Bone marrow (tissue), 2 donors: ENCODE measurements at places on chromosomes 3 and 15.

DNA sequence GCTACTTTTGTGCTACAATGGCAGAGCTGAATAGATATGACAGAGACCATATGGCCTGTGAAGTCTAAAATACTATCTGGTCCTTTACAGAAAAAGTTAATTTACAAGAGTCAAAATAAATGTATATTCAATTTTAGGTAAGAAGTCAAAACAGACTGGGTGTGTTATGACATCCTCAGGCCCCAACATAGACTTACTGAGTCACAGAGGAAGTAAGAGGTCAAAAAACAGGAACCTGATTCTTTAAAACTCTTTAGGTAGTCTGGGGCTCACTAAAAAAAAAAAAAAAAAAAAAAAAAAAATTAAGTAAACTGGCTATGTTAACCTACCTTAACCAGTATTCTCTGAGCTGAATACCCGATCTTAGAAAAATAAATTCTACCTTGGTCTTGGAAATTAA, 13.1 kb downstream of the DNAAF4 start:
- peak; percentile 52 for DNase-seq

- no peak for DNase-seq
Observed at GRCh38 chr3:162302983-162303624, 806.5 kb downstream of the OTOL1 start.

GRCh38 chr3:111035316-111035715, 36.3 kb upstream of the NECTIN3 start:
- no peak for DNase-seq

DNA sequence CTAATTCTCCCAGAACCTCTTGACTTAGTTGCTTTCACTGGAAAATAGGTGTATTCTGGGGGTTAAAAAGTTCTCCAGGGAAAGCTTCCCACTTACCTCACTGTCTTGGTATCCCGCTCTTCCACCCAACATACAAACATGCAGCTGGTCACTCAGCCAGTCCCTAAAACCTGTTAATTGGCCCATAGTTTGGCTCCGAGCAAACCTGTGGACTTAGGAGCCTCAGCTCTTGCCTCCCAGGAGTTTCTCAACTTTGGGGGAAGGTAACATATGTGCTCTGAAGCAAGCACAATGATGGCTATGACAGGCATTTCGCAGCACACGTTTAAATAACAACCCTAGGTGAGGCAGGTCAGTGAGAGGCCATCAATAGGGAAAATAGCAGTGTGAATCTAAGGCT, 25.8 kb upstream of the LRRFIP2 start:
- no peak for DNase-seq

DNA sequence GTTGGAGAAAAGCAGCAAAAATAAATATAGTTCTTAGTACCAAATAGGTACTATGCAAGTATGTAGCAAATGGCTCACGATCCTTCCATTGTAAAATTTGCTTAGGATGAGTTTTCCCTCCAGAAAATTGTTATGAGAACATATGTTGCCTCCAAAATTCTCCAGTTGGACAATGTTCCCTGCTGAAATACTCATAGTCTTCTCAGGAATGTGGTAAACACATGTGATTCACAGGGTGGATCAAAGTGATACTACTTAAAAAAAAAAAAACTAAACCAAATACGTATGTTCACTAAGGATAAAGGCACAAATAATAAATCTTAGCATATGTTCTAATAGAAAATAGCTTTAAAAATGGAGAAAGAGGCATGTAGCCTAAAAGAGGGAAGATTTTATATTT, 84.3 kb upstream of the ZNF385D start:
- no peak for DNase-seq

GRCh38 chr3:82236257-82236656, 474.8 kb upstream of the GBE1 start:
- DNase-seq = no peak

DNA sequence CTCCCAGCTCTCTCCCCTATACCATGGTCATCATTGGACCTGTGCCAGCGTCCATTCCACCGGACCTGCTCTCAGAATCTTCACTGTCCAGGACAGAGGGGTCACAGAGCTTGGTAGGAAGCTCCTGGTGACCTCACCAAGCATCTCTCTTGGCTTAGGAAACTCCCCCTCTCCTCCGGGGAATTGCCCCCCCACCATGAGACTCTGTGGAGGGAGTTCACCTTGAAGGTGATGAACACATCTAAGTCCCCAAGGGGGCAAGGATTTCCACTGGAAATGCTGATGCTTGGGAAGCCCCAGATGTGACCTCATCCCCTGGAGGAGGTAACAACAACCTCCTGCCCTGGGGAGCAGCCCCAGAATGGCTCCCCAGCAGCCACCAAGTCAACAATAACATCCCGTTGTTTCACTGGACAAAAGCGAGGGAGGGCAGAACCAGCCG, 3.2 kb downstream of the SEMA7A start:
- no peak for DNase-seq

DNA sequence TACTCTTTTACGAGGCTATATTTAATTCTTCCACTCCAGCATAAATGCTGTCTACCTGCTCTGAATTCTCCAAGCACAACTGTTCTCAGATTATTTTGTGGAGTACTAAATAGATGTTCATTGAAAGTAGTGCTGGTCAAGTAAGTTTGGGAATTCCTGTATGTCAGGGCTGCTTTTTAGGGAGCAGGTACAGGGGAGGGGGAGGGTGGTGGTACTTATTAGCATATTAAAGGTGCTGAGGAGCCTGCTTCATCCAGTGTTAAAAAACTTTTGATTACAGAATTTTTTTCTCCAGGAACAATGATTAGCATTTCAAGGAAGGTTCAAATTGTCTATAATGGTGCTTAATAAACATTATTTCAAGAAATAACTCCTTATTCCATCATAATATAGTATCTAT, 59.2 kb downstream of the PPM1L start:
- DNase-seq = no peak

GRCh38 chr3:184058029-184058428, 5.2 kb downstream of the HTR3C start:
- no peak for DNase-seq

- no peak for DNase-seq
Observed at GRCh38 chr3:52609316-52609815, 73.0 kb downstream of the UQCC5 start.

- no peak for DNase-seq
Observed at GRCh38 chr3:183551930-183552329, 3.6 kb downstream of the KLHL6 start.

DNA sequence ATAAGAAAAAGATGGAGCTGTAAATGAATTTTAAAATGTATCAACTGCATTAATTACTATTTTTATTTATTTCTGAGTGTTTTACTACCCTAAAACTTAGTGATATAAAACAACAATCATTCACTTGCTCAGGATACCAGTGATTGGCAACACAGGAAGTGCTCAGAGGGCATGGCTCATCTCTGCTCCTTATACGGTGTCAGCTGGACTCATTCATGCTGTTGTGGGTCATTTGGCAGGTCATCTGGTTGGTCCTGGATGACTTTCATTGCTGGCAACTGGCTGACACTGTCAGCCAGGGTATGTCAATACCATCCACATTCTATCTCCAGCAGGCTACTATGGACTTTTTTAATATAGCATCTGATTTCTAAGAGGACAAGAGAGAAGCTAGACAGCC, 689.6 kb upstream of the NECTIN3 start:
- DNase-seq = no peak

- no peak for DNase-seq
Observed at GRCh38 chr15:67208396-67208795, 46.1 kb downstream of the AAGAB start.

- no peak for DNase-seq
Observed at GRCh38 chr15:36769098-36769497, 189.7 kb downstream of the CDIN1 start.

- DNase-seq = no peak
Observed at GRCh38 chr3:142106548-142106947, 42.8 kb downstream of the TFDP2 start.

- no peak for DNase-seq
Observed at GRCh38 chr3:156583469-156583868, 28.6 kb upstream of the SSR3 start.

DNA sequence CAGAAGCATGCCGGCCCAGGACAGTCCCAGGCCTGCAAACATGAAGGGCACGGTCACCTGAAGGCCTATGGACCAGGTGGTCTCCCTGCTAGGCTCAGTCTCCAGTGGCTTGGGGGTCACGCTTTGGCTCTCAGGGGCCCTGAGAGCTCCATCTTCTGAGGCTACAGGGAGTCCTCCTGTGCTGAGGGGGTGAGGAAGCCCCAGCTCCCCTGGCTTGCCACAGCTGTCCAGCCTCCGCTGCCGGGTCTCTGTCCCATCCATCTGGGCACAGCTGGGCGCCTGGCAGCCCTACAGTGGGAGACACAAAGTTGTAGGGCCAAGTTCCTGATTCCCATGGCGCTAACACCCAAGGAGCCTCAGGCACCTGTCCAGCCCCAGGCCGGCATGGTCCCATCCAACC, 16.0 kb downstream of the SLC41A3 start:
- DNase-seq = no peak

DNA sequence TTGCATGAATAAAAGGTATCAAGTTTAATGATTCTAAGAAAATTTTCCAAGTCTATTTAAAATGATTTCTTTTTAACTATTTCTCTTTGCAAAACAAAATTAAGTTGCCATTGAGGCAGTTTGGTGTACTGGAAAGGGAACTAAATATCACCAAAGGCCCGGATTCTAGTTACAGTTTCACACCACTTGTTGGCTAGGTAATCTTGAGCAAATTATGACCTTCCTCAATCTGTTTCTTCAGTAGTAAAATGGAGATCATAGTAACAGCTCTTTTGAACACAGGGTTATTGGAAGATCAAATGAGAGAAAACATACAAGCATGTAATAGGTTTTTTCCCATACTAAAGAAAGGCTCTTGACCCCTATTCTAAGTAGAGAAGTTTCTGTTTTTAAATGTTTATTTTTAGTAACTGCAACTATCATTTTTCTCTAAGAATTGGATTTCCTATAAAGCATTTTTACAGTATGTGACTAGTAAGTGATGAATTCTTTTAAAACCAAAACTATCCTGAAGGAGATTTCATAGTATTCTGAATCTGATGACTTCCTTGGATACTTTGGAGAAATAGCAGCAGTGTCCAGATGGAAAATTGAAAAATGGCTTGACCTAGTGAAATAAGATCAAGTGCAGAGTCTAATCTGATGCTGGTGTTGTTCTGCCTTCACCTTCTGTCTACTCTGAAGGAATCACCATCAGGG, 15.7 kb downstream of the SCAANT1 start:
- DNase-seq = no peak

DNA sequence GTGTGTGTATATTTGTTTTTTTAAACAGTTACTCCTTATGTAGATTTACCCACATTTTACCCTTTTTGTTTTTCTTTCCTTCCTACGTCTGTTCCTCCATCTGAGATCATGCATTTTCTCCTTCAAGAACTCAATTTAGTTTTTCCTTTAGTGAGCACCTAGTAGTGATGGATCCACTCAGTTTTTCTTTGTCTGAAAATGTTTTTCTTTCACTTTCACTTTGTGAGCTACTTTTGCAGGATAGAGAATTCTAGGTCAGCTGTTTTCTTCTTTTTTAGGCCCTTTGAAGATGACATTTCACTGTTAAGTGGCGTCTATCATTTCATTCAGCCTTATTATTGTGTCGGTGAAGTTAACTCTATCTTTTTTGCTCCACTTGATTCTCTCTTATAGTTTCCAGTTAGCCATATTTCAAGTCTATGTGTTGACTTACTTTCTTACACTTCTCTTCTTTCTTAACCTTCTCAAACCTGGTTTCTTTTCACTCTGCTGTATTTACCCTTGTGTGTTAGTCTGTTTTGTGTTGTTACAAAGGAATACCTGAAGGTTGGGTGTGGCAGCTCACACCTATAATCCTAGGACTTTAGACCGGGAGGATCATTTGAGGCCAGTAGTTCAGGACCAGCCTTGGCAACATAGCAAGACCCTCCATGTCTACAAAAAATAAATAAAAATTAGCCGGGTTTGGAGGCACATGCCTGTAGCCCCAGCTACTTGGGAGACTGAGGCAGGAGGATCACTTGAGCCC, 55.8 kb downstream of the PRKCI start:
- no peak for DNase-seq

- DNase-seq = no peak
Observed at GRCh38 chr3:129327510-129327909, 48.8 kb downstream of the HMCES start.

GRCh38 chr15:45123397-45123796, 6.3 kb downstream of the DUOXA1 start:
- DNase-seq = no peak

- DNase-seq = no peak
Observed at GRCh38 chr3:82093641-82094040, 332.2 kb upstream of the GBE1 start.

- DNase-seq = no peak
Observed at GRCh38 chr3:30139283-30139682, 467.1 kb upstream of the TGFBR2 start.

GRCh38 chr15:98678484-98678883, 30.1 kb downstream of the IGF1R start:
- no peak for DNase-seq

GRCh38 chr3:42589382-42590109, 1.1 kb upstream of the SS18L2 start:
- DNase-seq = no peak

- peak; percentile 59 for DNase-seq
Observed at GRCh38 chr15:85545752-85546151, 165.3 kb downstream of the AKAP13 start.

DNA sequence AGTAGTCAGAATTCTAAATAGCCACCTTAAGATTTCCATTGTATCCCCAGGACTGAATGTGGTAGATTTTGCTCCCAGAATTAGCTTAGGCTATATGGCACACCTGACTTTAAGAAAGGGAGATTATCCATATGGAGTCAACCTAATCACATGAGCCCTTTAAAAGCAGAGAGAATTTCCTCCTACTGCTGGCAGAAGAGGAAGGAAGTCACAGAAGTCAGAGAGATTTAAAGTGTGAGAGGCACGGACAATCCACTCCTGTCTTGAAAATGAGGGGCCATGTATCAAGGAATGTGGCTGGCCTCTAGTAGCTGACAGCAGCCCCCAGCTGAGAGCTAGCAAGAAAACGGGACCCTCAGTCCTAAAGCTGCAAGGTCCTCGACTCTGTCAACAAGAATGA, 26.8 kb downstream of the LRRC31 start:
- DNase-seq = no peak

DNA sequence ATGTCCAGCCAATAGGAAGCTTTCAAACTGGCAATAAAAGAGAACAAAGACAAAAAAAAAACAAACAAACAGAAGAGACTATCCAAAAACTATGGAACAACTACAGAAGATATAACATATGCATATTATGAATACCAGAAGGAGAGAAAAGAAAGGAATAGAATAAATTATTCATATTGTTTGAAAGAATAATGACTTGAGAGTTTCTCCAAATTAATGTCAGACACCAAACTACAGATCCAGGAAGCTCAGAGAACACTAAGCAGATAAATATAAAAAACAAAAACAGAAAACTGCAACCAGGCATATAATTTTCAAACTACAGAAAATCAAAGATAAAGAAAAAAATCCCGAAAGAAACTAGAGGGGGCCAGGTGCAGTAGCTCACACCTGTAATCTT, 34.1 kb upstream of the AP3B2 start:
- no peak for DNase-seq

- no peak for DNase-seq
Observed at GRCh38 chr3:179716811-179717210, 64.0 kb downstream of the USP13 start.
